ENCODE measurements at places on chromosomes 3 and 15. TPM values are rescaled to one million over a fixed set of nuclear protein-coding genes. Genes with fewer than 3 reads are reported as not detected.

CYP1A2 gene
- 0.29 TPM for polyA plus RNA-seq

MEX3B gene
- polyA plus RNA-seq = 31.7 TPM

GOLGA6L10 gene
- polyA plus RNA-seq = 3.8 TPM

DZIP1L gene
- 14.5 TPM for polyA plus RNA-seq

MESP2 gene
- polyA plus RNA-seq = 0.71 TPM
